PC-9 (cell line): ENCODE measurements at places on chromosomes 11 and 22. TPM values are rescaled to one million over a fixed set of nuclear protein-coding genes. Genes with fewer than 3 reads are reported as not detected.

The PYGM gene
- 1.3 and 1.6 TPM in 2 replicates for total RNA-seq

The CADM1 gene
- not detected in 2 replicates for total RNA-seq

The GUCY1A2 gene
- not detected in 2 replicates for total RNA-seq

The APOC3 gene
- total RNA-seq, result not detected in 2 replicates

GRCh38 chr11:62138630-62139425 is 15.0 kb downstream of the INCENP start:
- no peak for DNase-seq
- no peak overlapping the region for H3K4me3 ChIP-seq
- H3K4me1 ChIP-seq, result no peaks in the 10 kb centered on the region
- H3K36me3 ChIP-seq, result peaks cover 23% of the 10 kb centered on the region; the same call in 1 of the 2 replicates
- H3K27ac ChIP-seq, result no peak overlapping the region

DNA sequence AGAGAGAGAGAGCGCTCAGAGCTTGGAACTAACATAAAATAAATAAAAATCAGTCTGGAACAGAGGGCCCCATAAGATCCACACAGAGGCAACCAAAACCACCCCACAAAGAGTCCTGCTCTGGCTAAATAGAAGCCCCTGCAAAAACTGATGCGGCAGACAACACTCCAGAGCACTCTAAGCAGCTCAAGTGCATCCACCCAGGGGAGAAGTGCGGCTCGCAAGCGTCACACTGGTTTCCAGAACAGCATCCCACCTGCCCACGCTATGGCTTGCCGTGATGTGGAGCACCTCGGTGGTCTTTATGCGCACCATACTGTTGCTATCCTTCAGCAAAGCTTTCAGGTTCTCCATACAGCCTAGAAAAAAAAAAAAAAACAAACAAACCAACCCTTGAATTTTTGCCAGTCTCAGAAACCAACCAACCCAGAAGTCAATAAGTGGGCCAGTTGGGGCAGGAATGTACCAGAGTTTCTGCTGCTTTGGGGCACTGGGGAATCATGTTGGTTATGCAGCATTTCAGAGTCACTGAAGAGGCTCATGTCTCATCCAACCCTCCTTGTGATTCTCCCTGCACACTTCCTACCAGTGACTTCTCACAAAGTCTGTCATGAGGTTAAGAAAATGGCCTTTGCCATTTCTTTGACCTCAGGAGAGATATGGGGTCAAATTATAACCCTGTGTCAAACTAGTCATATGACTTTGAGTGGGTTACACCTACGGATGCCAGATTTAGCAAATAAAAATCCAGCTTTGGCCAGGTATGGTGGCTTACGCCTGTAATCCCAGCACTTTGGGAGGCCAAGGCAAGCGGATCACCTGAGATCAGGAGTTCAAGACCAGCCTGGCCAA is 3.0 kb downstream of the RSPH14 start:
- no peaks in the 10 kb centered on the region for H3K36me3 ChIP-seq
- H3K27me3 ChIP-seq, result no peaks in the 10 kb centered on the region
- no peak overlapping the region for H3K27ac ChIP-seq
- H3K4me1 ChIP-seq, result 0 out of 2 replicates have a peak, but pooled peaks cover 4% of the 10 kb centered on the region

DNA sequence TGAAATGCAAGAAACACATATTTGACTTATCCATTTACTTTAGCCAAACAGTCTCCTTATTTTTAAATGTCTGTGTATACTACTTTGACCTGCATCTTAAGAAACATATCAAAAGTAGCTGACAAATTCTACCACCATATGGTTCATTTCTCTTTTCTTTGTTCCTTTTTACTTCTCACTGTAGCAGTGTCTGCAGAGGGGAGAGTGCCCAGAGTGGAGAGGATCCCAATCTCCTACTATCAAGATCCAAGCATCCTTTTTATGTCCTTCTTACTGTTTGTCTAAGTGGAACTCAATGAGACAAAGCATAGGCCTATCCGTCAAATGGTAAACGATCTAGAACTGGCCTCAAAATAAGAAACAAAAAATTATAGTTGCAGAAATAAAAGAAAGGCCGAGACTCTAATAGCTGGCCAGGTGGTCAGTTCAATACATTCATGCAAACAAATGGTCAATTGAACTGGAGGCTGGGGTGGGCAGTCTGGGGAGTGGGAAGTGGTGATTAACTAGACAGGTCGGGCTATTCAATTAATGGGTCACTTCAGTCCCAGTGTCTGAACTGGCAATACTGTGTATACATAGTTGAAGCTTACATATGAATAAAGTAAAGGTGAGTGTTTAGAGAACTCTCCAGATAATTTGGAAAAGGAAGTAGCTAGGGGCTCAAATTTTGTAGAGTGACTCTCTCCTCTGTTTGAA is 149.1 kb downstream of the MAML2 start:
- H3K4me1 ChIP-seq, result peaks cover 16% of the 10 kb centered on the region
- H3K36me3 ChIP-seq, result peaks cover 14% of the 10 kb centered on the region; the same call in 1 of the 2 replicates

GRCh38 chr11:44776551-44777208 is 49.9 kb downstream of the TSPAN18 start:
- peaks cover 36% of the 10 kb centered on the region for H3K27me3 ChIP-seq
- H3K4me3 ChIP-seq, result no peak overlapping the region
- H3K4me1 ChIP-seq, result no peaks in the 10 kb centered on the region
- H3K36me3 ChIP-seq, result no peaks in the 10 kb centered on the region
- H3K27ac ChIP-seq, result no peak overlapping the region
